Melanocyte of skin (primary cell): ENCODE measurements at places on chromosomes 3 and 15. TPM values are rescaled to one million over a fixed set of nuclear protein-coding genes. Genes with fewer than 3 reads are reported as not detected.

The WDR93 gene
- total RNA-seq = under 0.01 and 0.15 TPM in 2 replicates

The SPATA12 gene
- total RNA-seq = 0.31 TPM in 1 of 2 replicates, not detected in the other

The FGD5 gene
- total RNA-seq = not detected in 2 replicates

The ALDH1A2 gene
- total RNA-seq = 2.4 and 4.4 TPM in 2 replicates

The IMPG2 gene
- total RNA-seq = 0.34 and 0.36 TPM in 2 replicates

The RETNLB gene
- not detected in 2 replicates for total RNA-seq

The CHRNA7 gene
- 0.67 and 1.1 TPM in 2 replicates for total RNA-seq

The GRAMD1C gene
- 2.4 and 12.7 TPM in 2 replicates for total RNA-seq

The MAGEF1 gene
- 14.5 and 20.4 TPM in 2 replicates for total RNA-seq

The CPNE4 gene
- total RNA-seq = under 0.01 TPM in 1 of 2 replicates, not detected in the other

The IQCF5 gene
- total RNA-seq = not detected in 2 replicates

The DNAH1 gene
- total RNA-seq = 2.0 and 4.0 TPM in 2 replicates

The CLSTN2 gene
- under 0.01 and 0.15 TPM in 2 replicates for total RNA-seq

The PIGZ gene
- total RNA-seq = 1.7 and 2.9 TPM in 2 replicates

The TRPC1 gene
- total RNA-seq = 9.3 and 10.3 TPM in 2 replicates

The SETMAR gene
- total RNA-seq = 12.7 and 16.5 TPM in 2 replicates

The ZNF385D gene
- total RNA-seq = 0.33 TPM in 1 of 2 replicates, not detected in the other

The SLC22A13 gene
- total RNA-seq = under 0.01 and 1.1 TPM in 2 replicates

The TGM5 gene
- not detected in 2 replicates for total RNA-seq

The HDC gene
- total RNA-seq = not detected in 2 replicates

The ZNF860 gene
- total RNA-seq = 2.9 and 5.0 TPM in 2 replicates

The FAM107A gene
- total RNA-seq = not detected in 2 replicates

The PRSS50 gene
- not detected in 2 replicates for total RNA-seq

The CD200 gene
- total RNA-seq = 7.2 and 16.7 TPM in 2 replicates

The TNFAIP8L3 gene
- not detected in 2 replicates for total RNA-seq

The SLC15A2 gene
- total RNA-seq = 0.69 and 0.73 TPM in 2 replicates

The LRRC3B gene
- total RNA-seq = not detected in 2 replicates

The NR2E3 gene
- total RNA-seq = not detected in 2 replicates

The SAXO2 gene
- total RNA-seq = 0.73 and 1.4 TPM in 2 replicates

The DPPA4 gene
- total RNA-seq = not detected in 2 replicates

The EPHB3 gene
- 0.34 and 2.5 TPM in 2 replicates for total RNA-seq

The NANOGP8 gene
- not detected in 2 replicates for total RNA-seq

The PLSCR5 gene
- not detected in 2 replicates for total RNA-seq

The MORC1 gene
- total RNA-seq = under 0.01 TPM in 2 replicates

The PEX5L gene
- 1.7 and 5.1 TPM in 2 replicates for total RNA-seq

The GP9 gene
- not detected in 2 replicates for total RNA-seq

The CCDC33 gene
- total RNA-seq = not detected in 2 replicates

The SNX22 gene
- total RNA-seq = under 0.01 TPM in 1 of 2 replicates, not detected in the other

The HRG gene
- not detected in 2 replicates for total RNA-seq

The STXBP5L gene
- not detected in 2 replicates for total RNA-seq
